ENCODE measurements at places on chromosomes 6 and 20.
A peak's percentile ranks its signal among the peaks of the same experiment; 100 is the strongest.

DNA sequence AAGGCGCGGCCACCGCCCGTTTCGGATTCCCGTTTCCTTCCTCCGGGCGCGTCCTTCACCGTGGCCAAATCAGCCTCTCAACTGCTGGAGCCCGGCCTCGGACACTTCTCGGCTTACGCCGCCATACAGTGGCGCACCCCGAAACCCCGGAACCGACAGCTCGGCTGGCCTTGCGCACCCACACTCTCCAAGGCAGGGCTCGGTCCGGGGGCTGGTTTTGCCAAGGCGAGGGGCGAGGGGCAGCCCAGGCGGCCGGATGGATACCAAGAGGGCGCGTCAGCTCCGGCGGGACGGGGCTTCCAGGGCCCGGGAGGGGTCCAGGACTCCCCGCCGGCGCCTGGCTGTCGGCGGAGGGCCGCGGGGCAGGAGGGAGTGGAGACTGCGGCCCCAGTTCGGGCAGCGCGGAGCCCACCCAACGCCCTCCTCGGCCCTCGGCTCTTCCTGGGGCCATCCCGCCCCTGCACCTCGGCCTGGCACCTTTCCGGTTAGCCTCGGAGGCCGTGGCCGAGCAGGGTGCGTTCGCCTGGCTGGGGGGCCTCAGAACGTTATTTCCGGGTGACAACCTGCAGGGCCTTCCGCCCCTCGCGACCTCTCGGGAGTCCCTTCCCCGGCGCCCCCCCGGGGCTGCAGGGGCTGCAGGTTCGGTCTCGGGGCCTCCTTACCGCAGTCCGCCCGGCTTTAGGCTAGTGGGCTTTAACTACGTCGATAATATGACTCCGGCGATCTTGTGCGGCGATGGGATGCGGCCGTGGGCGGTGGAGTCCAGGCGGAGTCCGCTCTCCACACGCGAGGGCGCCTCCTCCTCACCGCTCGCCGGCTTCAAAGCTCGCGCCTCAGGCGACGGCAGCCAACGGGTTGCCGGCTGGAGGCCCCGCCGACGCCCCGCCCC, 697 bp upstream of the CEP43 start:
- peak; percentile 17 for DNase-seq

GRCh38 chr6:7909323-7910276, 988 bp downstream of the TXNDC5 start:
- no peak for DNase-seq

- DNase-seq: no peak
Observed at GRCh38 chr6:53517021-53517420, 27.9 kb downstream of the GCLC start.

GRCh38 chr6:30915591-30915946, 1.5 kb downstream of the VARS2 start:
- DNase-seq: peak; percentile 49

DNA sequence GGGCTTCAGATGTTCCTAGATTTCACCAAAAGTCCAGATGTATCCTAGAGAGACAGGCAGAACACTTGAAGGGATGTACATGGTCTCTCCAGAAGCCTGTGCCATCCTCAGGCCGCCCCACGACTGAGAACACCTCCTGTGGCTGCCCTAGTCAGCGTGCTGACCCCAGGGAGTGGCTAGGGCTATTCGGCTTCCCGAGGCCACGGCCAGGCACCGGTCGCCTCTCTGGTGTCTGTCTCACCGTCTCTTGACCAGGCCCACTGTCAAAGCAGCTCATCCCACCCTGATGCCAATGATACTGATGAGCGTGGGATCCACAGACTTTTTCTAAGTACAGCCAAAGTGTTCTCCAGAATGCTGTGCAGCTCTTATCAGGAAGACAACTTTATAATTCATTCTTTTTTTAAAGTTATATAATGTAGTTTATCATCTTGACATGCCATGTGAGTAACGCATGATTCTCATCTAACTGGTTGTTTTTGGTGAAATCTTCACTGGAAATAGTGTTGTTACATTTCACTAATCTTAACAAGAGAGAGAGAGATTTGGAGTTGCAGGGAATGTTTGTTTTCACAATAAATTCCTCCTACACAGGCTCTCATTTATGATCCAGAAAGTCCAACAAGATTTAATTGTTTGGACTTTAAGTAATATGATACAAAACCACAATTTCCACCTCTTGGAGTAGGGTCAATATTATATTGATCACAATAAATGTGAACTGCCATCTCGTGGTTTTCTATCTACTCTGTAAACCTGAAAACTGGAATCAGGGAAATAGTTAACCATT, 41.7 kb upstream of the KLHL31 start:
- no peak for DNase-seq

- DNase-seq: no peak
Observed at GRCh38 chr20:6384956-6385486, 262.2 kb upstream of the FERMT1 start.

DNA sequence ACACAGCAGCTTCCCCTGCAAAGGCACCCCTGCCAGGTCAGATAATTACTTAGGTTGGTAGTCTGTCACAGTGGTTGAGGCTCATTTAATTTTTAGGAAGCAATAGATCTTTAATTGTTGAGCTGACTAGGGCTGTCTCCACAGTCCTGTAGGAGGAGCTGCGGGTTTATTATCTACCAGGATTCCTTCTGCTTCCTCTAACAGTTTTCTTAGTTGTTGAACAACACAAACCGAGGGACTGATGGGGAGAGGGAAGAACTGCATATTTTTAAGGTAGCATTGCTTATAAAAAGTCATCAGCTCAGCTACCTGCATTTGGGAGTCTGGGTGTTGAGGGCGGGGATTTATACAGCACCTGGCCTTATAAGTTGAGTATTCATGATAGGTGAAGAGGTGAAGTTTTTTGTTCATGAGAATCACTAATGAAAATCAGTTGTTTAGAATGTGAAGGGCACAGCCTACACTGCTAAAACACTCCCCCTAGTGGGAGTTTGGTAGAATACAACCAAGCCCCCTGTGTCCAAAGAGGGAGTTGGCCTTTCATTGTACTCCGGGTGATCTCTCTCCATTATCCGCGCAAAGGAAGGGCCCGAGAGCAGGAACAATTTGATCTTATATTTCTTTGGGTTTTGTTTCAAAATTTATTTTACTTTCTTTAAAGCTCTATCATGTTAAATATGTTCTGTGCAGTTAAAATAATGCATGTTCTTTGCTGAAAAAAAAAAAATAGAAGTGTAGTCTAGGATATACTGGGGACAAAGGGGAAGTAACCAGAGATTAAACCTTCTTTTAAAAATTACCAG, 69.6 kb downstream of the SSR1 start:
- DNase-seq: peak; percentile 49

- no peak for DNase-seq
Observed at GRCh38 chr20:54292185-54292584, 84.3 kb downstream of the PFDN4 start.

GRCh38 chr6:53611889-53612288, 53.7 kb downstream of the KLHL31 start:
- no peak for DNase-seq

GRCh38 chr6:2615251-2615650, 135.5 kb downstream of the MYLK4 start:
- no peak for DNase-seq

- no peak for DNase-seq
Observed at GRCh38 chr6:157652601-157653363, 170.3 kb upstream of the SNX9 start.

DNA sequence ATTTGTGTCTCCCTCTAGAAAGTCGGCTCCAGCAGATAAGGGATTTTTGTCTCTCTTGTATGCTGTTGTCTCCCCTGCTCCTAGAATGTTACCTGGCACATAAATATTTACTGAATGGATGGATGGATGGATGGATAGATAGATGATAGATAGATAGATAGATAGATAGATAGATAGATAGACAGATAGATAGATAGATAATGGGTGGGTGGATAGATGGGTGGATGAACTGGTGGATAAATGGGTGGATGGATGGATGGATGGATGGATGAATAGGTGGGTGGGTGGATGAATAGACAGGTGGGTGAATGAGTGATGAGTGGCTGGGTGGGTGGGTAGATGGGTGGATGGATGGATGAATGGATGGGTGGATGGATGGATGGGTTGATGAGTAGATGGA, 185.0 kb downstream of the NFATC2 start:
- no peak for DNase-seq

GRCh38 chr6:38671885-38672467, 31.0 kb downstream of the GLO1 start:
- no peak for DNase-seq

DNA sequence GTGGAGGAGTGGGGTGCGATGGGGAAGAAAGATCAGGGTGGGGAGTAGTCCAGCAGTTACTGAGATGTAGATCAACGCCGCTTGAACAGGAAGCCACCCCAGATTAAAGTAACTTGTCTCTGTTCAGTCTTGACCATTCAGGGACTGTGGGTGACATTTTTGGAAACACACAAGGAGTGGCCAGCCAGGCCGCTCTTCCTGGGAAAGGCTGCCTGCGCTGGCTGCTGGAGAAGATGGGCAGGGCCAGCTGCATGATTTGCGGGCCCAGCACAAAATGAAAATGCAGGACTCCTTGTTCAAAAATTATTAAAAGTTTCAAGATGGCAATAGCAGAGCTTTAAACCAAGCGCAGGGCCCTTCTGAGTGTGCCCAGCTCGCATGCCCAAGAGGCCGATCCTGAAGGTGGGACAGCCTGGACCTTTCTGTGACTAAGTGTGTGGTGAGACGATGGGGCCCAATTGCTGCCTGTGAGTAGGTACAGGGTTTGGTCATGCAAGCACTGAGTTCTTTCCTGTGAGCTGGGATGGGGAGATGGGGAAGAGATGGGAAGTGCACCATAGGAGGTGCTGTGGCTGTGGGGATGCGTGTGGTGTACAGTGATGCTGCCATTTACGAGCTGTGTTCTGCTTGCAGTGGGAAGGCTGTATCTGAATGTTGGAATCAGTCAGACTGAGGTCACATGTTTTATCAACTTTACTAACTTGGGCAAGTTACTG, 51.3 kb downstream of the DAAM2 start:
- DNase-seq: no peak

GRCh38 chr20:49281913-49282467, 4.1 kb upstream of the ZNFX1 start:
- DNase-seq: no peak

DNA sequence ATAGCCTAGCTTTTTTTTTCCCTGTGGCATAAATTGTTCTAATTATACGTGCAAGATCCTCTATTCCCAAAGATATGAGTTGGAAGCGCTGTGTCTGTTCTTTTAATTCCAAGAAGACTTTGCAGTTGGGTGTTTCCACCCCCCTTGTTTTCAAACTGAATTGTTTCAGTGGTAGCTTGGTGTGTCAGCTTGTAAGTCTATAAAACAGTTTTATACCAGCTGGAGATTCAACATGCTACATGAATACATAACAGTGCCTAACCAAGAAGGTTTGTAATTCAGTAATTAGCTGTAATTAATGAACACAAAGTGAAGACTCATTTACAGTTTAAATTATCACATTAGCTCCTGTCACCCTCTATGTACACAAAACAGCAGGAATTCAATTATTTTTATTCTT, 154.0 kb downstream of the ZNF217 start:
- no peak for DNase-seq

GRCh38 chr6:38039502-38039901, 220.0 kb downstream of the ZFAND3 start:
- no peak for DNase-seq

GRCh38 chr20:6944292-6944691, 176.8 kb downstream of the BMP2 start:
- no peak for DNase-seq

GRCh38 chr6:36126553-36127458, 3.5 kb upstream of the MAPK13 start:
- DNase-seq: no peak

- no peak for DNase-seq
Observed at GRCh38 chr6:31607317-31607716, 7.7 kb upstream of the AIF1 start.

DNA sequence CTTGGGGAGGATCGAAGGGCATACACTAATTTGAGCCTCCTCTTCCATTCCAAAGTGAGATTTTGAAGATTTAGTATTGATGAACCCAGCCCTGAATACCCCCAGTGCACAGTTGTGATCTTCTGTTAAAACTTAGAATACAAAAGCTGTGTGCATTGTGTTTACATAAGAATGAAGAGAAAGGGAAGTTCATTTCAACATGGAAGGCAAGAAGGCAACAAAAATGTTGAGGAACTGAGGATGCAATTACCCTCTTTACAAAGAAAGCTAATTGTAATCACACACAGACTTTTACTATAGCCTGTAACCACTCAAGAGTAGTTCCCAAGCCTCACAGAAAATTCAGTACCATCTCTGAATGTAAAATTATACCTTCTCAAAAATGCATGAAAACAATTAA, 49.3 kb downstream of the GFOD1 start:
- DNase-seq: no peak

- DNase-seq: no peak
Observed at GRCh38 chr6:113855500-113856374, 1.4 kb upstream of the MARCKS start.

DNA sequence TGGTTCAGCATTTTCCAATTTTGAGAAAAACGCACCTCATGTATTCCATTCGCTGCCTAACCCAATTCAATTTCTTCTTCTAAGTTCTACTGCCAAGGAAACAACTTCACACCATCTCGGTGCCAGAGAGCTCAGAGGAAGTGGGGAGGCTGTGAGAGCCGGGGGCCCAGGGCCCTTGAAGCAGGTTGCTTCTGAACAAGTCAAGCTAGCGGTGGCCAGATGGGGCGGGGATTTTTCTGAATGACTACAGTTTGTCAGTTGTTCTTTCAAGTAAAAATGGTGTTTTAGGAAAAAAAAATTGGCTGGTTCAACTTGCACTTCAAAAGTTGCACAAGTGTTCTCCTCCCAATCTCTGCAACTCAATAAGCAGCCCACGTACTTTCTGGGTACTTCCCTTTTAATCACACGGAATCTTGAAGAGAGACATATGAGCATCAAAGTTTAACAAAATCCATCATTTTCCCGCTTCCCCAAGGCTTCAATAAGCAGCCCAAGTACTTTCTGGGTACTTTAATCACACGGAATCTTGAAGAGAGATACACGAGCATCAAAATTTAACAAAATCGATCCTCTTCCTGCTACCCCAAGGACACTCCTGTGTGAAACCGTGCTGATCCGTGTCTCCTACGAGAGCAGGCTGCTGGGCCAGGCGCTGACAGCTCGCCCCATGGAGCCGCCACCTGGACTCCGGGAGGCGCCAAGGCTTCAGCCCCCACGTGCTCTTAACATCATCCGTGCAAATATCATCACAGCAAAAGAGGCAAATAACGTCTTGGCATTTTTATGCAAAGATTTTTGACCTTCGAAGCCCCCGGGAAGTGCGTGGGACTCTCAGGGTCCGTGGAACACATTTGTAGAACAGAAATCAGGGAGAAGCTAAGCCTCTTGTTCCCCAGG, 186.7 kb upstream of the PDE10A start:
- DNase-seq: no peak

Measured in T-helper 1 cell (primary cell).